Stimulated activated CD8-positive, alpha-beta memory T cell treated with anti-CD3 and anti-CD28 coated beads, Interleukin-7, amount 100 ng/mL, for 1 hour (primary cell): ENCODE measurements at places on chromosomes 6 and 20.

- DNase-seq, result no peak
Measured at GRCh38 chr6:133891149-133891926, 2.4 kb downstream of the TCF21 start.

DNA sequence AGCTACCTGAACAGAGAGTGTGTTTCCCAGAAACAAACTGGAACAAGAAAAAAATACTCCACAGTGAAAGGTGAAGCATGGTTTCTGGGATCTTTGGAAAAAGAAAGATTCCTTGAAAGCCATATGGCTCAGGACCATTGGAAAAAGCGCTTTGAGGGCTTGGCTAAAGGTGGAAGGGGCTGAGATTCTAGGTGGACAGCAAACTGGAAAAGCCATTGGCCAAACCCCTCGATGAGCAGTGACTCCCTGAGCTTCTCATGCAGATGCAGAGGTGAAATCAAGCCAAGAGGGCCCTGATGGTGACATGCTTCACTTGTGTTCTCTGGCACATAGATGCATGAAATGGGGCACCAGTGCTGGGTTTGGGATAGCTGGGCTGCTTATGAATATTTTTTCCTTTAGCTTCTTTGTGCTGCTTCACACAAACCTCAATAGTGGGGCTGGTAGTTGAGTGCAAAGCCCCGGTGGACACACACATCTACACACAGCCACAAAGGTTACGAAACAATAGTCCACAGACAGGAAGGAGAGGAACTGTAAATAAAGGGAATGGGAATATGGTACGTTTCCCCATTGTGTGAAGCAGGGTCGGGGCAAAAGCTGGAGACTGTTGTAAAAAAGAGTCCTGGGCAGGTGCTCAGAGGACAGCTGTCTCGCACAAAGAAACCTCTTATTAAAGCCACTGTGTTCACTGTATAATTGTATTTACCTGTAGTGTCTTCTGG lies 117.8 kb downstream of the FOXA2 start:
- DNase-seq, result no peak

DNA sequence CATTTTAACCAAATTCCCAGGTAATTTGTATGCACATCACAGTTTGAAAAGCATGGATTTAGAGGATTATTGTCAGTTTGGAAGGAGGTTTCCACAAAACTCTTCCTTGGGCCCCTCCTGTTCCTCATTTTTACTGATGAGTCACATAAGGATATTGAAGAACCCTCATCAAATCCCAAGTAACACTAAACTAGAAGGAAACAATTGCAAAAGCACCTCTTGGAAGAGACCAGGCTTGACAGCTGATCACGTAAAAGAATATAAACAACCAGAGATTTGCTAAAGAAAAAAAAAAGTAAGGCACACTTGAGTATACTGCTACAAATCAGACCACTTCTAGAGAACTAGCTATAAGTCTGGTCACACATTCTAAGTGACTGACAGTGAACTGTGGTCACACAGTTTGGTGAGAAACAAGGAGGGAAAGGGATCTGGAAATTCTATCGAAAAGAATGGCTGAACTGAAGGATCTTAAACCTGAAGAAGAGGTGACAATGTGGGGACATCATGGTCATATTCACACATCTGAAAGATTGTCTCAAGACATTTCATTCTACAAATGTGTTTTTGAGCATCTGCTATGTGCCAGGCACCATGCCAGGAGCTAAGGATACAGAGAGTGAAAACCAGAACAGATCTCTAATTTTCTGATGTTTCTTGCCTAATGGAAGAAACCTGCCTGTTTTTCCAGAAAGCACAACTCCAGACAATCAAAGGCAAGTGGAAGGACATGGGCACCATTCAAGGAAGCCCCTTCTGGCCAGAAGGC lies 24.1 kb downstream of the ZHX3 start:
- no peak for DNase-seq

- no peak for DNase-seq
Measured at GRCh38 chr20:11337361-11338130, 580.1 kb upstream of the BTBD3 start.

- no peak for DNase-seq
Measured at GRCh38 chr20:47179267-47179666, 177.2 kb downstream of the ZMYND8 start.

DNA sequence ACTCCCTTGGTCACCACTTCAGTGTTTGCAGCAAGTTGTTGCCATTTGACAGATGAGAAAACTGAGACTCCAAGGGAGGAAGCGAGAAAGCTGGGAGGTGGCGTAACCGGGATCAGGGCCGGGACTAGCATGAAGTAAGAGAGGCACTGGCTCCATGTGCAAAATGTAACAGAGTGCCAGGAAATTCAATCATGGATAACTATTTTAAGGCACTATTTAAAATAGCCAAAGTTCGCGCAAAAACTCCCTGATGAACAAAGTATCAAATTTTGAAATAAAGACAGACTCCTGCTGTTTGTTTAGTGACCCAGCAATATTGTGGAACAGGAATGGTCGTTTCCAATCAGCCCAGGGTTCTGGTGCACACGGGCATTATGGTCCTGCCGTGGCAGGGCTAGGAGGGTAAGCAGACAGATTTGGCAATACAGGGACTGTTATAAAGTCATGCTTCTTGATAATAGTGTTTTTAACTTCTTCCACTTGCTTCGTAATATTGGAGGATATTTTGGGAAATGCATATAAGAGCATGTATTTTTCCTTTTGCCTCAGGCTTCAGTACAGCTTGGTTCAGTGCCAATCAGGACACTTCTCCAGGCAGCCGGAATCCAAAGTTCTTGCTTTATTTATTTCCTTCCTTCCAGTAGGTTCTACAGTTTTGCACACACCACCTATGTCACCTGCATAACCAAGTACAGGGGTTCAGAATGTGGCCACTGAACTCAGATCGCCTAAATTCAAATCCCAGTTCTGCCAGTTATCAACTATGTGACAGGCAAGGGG lies 141.6 kb downstream of the EYA2 start:
- DNase-seq, result no peak

- no peak for DNase-seq
Measured at GRCh38 chr6:150293019-150293418, 75.8 kb upstream of the IYD start.

- DNase-seq, result no peak
Measured at GRCh38 chr6:47319867-47320266, 10.2 kb upstream of the TNFRSF21 start.

DNA sequence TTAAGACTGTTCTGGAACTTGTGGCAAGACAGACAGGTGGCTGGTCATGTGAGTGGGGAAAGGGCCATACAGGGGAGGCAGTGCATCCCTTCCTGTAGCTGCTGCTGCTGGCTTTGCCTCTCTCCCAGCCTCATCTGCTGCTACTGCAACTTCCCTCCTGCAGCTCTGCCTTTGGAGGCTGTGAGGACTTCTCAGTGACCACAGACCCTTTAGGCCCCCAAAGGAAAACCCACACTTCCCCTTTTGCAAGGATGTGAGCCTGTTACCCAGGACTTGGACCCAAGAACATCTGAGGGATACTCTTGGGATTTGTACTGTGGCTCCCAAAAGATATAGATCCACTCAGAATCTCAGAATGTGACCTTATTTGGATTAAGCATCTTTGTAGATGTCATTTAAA lies 91.0 kb downstream of the TMEM170B start:
- no peak for DNase-seq

DNA sequence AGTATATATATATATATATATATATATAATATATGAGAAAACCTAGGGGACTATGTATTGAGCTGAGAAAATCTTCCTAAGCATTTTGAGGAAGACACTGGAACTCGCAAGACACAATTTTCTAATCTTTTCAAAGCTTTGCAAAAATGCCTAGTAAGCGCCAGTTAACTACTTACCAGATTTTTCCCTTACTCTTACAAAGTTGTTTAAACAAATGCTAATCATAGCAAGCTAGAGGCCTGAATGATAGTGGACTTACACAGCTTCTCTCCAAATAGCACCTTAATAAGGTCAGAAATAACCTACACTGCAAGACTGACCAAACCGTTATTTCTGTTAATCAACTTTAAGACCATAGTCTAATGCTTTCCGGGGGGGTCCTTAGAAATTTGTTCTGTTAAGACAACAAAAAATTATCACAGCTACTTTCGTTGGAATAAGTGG lies 56.1 kb upstream of the HFE start:
- DNase-seq, result no peak

DNA sequence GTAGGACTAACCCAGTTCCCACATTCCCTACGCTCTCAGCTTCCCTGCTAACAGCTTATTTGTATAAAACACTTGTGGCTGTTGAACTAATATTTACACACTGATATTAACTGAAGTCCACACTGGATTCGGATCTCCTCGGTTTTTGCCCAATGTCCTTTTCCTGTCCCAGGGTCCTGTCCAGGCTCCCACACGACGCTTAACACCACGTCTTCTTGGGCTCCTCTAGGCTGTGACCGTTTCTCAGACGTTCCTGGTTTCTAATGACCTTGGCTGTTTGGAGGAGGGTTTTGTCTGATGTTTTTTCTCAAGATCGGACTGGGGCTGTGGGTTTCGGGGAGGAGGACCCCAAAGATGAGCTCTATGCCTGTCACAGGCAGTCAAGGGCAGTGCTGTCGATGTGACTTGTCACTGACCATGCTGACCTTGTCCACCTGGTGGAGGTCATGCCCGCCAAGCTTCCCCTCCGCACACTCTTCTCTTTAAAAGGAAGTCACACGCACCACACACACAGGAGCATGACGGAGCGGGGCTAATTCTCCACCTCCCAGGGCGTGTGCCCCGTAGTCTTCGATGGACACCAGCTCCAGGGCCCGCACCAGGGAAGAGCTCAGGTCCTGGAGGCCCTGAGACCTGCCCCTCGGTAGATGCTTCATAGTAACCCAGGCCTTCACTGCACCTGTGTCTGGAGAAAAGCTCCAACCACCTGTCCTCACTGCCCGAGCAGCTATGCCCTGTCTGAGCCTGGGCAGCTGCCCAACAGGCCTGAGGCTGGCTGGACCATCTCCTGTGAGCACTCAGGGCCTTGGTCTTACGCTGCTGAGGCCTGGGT lies 72.0 kb downstream of the TTLL2 start:
- DNase-seq, result no peak

DNA sequence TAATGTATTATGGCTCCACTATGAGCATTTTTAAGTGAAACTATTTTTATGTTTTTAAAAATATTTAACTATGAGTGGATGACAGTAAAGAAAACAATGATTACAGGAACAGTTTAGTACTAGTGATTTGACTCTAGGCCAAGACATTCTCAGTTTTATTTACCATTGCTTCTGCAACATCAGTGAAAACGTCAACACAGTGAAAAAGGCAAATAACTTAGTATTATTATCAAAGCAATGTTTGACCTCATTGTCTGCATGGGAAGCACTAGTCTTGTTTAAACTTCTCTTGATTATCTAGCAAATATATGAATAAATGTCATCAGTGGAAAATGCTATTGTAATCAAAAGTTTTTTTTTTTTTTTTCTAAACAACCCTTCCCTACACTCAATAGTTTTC lies 165.0 kb downstream of the HTR1B start:
- no peak for DNase-seq

- DNase-seq, result no peak
Measured at GRCh38 chr20:10306440-10307358, 88.1 kb downstream of the SNAP25 start.

- DNase-seq, result no peak
Measured at GRCh38 chr6:18380158-18380836, 6.9 kb upstream of the RNF144B start.

GRCh38 chr6:34154668-34155447 lies 9.0 kb upstream of the GRM4 start:
- peak; percentile 33 for DNase-seq

GRCh38 chr6:16265351-16266341 lies 27.3 kb downstream of the GMPR start:
- DNase-seq, result no peak

GRCh38 chr6:70160276-70160675 lies 142.6 kb downstream of the COL9A1 start:
- no peak for DNase-seq

DNA sequence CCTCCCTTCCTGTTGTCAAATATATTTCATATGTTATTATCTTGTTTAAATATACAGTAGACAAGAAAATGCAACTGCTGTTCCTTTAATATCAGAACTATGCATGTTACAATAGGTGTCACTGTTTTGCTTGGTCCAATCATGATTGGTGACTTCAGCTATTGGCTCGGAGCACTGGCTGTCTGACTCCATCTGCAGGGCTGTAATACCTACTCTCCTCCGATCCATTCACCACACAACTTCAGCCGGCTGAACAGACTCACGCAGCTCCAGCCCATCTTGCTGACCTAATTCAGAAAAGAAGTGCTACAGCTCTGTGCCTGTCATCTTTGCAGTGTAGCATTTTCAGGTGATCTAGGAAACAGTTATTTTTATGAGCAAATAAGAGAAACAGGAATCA lies at the start of gene BTBD3:
BTBD3 (plus strand) TSS at position 231 of the 400 bp plus-strand sequence. CDS start 383 bp downstream, outside the sequence.
- DNase-seq, result no peak

- DNase-seq, result no peak
Measured at GRCh38 chr6:34366639-34366921, 25.9 kb downstream of the NUDT3 start.

DNA sequence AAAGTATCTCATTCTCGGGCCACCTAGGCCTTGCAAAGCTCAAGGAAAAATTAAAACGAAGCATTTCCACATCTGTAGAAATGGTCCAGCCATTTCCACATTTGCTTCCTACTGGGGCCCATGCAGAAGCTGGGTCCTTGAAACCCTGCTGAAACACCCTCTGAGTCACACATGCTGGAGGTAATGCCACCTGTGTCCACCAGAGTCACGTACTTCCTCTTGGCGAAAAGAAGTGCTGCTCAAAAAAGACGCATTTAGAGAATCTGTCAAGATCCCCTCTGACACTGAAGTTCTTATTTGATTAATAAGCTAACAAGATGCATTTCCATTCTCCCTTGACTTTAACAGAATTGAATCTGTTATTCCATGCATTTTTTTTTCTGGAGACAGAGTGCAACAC lies 423.2 kb downstream of the PREX1 start:
- DNase-seq, result no peak

- no peak for DNase-seq
Measured at GRCh38 chr6:110282412-110282811, 75.7 kb downstream of the METTL24 start.

DNA sequence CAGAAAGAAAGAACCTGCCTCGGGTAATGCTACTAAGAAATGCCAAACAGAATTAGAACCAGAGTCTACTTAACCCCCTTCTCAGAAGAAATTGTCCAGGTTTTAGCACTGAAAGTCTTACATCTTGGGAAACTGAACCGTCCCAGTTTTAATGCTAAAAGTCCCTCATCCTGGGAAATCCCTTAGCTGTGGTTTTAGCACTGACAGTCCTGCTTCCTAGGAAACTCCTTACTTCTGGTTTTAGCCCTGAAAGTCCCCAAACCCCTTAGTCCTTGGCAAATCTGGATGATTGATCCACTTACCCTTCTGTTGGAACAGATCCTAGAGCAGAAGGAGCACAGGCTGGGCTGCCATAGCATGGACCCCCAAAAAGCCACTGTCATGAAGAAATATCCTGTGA lies 4.8 kb upstream of the TMEM14A start:
- DNase-seq, result no peak

- DNase-seq, result no peak
Measured at GRCh38 chr6:159038914-159039884, 5.6 kb downstream of the TAGAP start.

DNA sequence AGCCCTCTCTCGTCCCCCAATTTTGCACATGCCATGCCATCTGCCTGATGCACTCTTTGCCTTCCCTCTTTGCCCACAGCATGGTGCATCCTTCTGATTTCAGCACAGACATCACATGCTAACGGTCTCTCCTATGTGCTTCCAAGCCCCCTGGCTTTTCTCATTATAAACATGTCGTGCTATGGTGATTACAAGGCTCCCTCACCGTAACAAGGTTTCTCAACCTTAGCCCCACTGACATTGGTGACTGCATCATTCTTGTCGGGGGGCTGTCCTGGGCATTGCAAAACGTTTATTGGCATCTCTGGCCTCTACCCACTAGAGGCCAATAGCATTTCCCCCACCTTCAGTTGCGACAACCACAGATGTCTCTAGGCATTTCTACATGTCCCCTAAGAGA lies 187.2 kb downstream of the TFAP2C start:
- no peak for DNase-seq
